Neural crest cell (in vitro differentiated cells): ENCODE measurements at places on chromosomes 3 and 15.

GRCh38 chr3:61505197-61505596, 56.2 kb upstream of the PTPRG start:
- no peak for DNase-seq

DNA sequence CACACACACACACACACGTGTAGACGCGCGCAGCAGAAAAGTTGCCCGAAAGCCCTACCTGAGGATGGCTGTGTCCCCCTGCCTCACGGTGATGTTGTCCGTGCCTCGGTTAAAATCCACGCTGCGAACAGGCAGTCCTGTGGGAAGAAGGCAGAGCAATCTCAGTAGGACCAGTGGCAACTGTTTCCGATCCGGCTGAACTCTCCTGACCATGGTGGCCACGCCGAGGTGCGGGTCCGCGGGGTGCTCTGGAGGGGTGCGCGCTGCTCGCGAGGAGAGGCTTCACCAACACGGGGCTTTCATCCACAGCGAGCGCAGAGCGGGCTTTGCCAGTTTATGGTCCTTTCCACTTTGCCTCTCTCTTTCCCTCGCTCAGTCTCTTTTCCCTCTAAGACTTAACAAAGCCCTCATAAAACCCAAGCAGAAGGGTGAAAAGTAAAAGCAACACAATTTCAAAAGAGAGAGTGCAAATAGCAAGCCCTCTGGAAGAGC, 422 bp downstream of the LSAMP start:
- DNase-seq: peak; percentile 20

- no peak for DNase-seq
Measured at GRCh38 chr3:135337192-135337591, 542.1 kb downstream of the EPHB1 start.

- no peak for DNase-seq
Measured at GRCh38 chr15:36885771-36886170, 214.6 kb downstream of the MEIS2 start.

DNA sequence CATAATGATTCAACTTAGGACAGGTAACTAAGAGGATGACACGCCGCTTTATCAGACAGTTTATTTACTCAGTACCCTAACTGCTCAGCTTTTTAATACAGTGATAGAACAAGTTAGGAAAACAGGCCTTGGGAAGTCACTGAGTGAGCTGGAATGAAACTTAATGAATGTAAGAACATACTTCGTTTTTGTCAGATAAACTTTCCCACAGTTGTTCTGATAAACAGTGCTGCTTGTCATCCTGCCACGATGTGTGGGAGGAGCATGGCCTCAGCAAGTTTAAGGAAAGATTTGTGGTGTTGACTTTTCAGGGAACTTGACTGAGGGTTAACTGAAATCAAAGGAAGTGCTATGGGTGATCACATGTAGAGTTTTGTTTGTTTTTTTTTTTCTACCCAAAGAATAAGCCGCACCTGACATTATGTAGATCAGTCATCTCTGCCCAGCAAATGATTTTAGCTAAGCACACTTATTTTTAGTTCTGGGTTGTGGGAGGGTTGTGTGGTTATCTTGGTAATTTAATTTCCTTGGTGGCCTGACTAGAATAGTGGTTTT, 5.6 kb upstream of the P2RY14 start:
- DNase-seq: no peak

DNA sequence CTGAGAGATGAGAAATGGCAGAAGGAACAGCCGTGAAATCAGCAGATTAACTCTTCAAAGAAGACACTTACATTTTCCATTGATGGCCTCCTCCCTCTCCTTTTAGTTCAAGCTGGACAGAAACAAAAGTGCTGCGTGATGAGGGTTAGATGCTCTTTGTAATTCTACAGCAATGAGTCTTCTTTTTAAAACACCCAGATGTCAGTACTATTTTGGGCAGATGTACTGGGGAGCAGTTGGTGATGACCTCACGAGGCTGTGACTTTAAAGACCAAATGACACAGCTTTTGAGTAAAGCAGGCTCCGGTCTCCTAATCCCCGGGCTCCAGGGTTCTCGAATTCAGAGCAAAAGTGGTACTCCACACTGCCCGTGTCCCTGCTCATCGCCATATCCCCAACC, 198.2 kb downstream of the SLCO3A1 start:
- DNase-seq: no peak

GRCh38 chr15:39156166-39156565, 424.7 kb upstream of the THBS1 start:
- DNase-seq: no peak

- DNase-seq: no peak
Measured at GRCh38 chr3:111570404-111571030, 24.6 kb downstream of the ZBED2 start.

GRCh38 chr15:38065721-38066345, 131.4 kb downstream of the TMCO5A start:
- no peak for DNase-seq

GRCh38 chr3:46338840-46339239, 15.1 kb upstream of the CCR2 start:
- no peak for DNase-seq

DNA sequence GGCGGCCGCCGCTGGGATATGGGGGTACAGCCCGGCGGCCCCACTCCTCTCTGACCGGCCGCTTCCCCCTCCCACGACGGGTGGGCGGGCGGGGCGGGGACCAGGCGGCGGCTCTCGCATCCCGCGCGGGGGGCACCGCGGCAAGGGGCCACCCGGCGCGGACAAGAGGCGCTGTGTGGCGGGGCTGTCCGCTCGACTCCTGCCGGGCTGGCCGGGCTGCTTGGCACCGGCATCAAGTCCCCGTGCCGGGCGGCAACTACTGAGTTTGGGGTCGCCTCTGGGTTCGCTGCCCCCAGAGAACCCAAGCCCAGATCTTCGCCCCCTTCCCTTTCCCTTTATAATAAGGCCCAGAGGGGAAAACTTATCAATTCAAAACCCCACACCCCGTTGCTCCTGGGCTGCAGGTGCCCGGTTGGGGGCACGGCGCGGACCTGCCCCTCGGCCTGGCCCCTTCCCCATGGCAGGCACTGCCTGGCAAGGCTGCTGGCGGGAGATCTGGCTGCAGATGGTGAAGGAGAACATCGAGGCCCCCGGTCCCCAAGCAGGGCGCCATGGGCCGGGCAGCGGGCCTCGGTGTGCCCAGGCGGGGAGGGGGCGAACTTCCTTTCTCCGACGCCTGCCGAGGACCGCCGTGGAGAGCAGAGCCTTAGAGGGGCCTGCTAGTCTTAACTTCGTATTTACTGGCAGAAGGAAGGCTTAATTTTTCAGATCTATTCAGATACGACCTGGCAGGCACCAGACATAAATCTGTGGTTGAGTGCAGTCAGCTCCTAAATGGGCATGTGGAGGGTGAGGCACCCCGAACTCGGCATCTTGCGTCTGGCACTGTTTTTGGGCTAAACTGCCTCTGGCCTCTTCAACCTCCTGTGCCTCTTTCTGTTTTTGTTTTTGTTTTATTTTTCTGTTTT, 911 bp downstream of the APBA2 start:
- DNase-seq: no peak

DNA sequence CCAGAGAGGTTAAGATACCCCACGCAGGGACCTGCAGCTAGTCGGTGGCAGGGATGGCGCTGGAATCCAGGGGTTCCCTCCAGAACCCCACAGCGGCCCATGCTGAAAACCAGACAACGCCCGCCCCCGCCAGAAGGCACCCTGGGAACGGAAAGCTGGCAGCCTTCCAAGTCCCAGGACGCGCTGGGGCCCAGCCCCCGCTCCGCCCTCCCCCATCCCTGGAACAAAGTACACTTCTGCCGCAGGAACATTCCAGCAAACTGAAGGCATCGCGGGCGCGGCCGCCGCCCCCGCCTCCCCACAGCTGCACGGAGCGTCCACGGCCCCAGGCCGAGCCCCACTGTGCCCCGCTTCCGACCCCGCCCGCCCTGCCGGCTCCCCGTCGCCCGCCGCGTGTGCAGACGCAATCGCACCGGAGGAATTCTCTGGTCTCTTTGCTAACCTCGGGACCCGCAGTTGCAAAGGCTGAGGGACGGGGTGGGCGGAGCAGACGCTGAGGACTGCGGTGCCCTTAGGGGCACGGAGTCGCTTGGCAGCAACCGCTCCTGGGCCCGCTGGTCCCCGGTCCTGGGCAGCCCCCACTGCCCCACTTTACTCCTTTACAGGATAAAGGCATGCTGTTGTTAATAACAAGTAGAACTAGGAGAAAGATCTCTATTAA, 44.8 kb upstream of the RNU6-1 start:
- DNase-seq: peak; percentile 58

DNA sequence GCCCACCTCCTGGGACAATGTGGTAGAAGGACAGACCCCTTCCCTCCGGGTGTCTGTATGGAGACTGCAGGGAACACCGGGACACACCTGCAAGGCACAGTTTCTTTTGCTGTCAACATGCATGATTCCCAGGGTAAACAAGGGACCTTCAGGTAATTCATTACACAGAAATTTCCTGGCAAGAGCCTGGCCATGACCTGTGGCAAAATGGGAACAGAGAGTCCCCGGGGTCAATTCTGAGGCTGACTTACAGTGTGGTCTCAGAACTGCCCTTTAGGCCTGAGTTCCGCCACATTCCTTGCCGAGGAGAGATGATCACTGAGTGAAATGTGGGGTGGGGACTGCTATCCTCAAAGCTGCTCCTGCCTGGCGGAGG, 6.3 kb downstream of the STARD5 start:
- DNase-seq: no peak

GRCh38 chr3:142664819-142665218, 59.0 kb upstream of the TRPC1 start:
- DNase-seq: no peak

DNA sequence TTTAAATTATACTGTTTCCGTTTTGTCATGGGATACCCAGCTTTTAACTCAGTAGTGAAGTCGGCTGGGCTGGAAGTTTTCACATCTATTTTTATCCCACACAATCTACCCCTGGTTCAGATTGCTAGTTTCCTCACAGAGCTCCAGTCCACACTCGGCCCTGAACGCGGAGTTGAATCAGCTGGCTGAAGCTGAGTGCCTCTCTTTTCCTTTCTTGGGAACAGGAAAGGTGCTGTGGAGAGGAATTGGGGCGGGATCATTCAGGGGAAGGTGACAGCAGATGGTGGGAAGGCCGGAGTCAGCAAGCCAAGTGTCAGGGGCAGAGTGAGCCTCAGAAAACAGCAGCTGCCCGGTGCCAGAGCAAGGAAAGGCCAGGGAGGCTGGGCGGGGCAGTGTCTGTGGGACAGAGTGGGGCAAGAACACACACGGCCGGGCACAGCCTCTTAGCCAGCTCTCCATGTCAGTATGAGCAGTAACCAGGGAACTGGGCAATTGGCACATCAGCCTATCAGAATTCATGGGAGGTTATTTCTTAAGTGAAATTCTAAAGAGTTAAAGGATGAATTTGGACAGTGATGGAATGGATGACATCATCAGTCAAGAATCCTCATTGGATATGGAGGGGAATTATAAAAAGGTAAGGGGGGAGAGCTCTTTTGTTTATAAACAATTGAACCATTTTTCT, 135.7 kb upstream of the IL12A start:
- DNase-seq: no peak

DNA sequence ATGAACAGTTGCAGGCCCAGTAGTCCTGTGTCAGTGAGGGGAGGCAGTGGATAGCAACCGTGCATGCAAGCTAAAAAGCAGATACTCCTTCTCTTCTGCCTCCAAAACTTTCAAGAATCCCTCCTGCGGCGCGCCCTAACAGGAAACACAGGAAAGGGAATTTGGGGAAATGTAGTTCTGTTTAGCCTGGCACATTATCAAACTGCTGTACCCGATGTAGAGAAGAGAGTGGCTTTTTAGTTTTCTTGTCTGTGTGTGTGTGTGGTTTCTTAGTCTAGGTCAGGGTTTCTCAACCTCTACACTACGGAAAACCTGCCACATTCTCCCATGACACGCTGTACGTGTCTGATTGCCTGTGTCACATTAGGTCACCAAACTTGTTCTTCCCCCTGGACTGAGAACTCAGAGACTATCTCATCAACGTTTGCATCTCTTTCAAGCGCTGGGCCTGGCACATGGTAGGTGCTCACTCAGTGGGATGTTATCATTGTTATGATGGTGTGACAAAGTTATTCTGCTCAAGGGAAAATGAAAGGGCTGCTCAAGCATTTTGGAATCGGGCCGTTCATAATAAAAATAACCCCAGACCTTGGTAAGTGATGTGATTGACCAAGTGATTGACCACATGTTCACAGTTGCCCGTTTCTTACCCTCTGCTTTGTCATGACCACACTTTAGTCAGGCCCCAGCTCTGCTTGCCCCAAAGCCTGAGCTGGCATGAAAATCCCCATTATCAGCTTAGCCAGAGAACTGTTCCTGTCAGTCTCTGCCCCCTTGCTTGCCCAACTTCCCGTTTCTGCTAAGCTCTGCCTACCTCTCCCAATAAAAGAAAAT, 33.2 kb downstream of the TM4SF4 start:
- no peak for DNase-seq

GRCh38 chr3:136645915-136646314, 106.3 kb downstream of the STAG1 start:
- DNase-seq: no peak

GRCh38 chr3:57832900-57833313, 76.8 kb downstream of the SLMAP start:
- no peak for DNase-seq

GRCh38 chr3:40871394-40871793, 327.9 kb upstream of the CTNNB1 start:
- no peak for DNase-seq

GRCh38 chr3:29475854-29476253, 195.0 kb downstream of the RBMS3 start:
- no peak for DNase-seq

DNA sequence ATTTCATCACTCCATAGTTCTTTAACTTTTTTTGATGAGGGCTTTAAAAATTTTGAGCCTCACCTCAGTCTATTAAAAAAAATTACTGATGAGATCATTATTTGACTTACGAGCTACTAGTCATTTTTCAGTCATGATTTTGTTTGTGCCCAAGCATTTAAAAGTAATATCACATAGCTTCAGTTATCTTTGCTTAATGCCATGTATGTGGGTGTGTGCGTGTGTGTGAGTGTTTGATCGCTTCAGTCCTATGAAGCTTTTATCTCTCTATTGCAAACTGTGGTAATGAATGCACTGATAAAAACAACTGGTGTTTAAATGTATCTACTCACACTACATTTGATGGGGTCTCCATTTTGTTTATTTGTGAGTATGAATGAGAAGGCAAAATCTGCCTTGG, 49.8 kb downstream of the RSRC1 start:
- no peak for DNase-seq

DNA sequence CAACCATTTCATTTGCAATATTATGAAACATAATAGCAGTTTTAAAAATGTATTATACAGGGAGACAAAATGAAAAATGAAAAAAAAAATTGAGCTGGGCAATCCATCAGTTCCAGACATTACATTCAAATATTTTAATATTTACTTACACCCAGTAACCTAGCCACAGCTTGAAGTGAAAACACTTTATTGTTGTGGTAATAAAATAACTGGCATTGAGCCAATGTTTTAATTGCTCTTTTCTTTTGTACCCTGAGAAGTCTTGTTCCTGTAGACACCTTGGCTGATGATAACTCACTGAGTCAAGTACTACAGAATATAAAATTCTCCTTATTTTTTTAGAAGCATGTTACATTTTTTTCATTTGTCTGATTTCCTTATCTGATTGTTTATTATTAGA, 180.6 kb downstream of the ROBO1 start:
- DNase-seq: no peak

DNA sequence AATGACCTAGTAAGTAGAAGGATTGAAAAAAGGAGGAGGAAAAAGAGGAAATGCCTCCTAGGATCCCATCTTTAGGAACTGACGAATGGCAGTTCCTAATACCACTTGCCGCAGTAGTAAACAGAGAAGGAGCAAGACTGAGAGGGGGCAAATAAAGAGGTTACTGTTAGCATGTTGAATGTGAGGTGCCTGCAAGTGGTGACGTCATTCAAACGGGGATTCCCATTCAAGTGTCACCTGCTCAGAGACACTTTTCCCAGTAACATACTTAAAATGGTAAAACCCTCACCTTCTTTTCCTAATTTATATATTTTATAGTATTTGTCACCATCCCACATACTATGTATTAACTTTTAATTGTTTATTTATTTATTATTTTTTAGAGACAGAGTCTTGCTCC, 178.9 kb downstream of the IL5RA start:
- no peak for DNase-seq
